GM13977 (cell line): ENCODE measurements at places on chromosomes 1 and 21.

DNA sequence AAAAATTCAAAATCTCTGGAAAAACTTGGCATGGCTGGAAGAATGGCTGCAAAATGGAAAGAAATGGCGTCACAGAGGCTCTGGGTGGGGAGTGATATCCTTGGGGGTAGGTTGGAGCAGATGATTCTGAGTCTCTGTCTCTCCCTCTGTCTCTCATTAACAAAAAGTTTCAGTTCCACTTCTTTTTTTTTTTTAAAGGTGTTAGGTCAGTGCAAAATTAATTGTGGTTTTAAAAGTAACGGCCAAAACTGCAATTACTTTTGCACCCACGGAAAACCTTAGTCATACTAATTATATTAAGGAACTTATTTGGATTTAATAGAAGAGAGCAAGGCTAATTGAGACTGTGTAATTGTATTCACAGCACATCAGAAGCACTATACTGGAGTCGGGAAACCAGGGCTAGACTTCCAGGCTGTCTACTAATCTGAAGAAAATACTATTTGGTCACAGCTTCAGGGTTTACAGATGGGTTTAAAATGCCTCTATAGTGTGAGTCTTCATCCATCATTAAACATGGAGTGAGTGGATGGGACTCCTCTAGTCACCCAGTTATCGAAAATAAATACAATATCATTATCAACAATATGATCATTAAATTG, 289.1 kb upstream of the PLD5 start:
- DNase-seq: no peak

- DNase-seq: no peak
Measured at GRCh38 chr21:32578107-32578691, 7.1 kb downstream of the TCP10L start.

DNA sequence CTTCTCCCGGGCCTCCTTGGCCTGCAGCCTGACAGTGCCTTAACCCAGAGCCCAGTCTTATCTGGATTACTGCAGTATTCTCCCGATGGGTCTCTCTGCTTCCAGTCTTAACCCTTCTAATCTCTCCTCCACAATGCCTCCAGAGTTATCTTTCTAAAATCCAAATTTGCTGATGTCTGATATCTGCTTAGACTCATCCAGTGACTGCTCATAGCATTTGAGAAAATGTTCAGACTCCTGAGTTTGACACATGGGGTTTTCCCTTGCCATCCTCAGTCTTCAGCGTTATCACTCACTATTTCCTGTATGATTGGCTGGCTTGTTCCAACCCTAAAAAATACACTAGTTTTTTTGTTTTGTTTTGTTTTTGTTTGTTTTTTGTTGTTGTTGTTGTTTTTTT, 102.0 kb downstream of the FMN2 start:
- DNase-seq: no peak

- DNase-seq: no peak
Measured at GRCh38 chr1:207019161-207019560, 13.4 kb downstream of the C1orf116 start.

DNA sequence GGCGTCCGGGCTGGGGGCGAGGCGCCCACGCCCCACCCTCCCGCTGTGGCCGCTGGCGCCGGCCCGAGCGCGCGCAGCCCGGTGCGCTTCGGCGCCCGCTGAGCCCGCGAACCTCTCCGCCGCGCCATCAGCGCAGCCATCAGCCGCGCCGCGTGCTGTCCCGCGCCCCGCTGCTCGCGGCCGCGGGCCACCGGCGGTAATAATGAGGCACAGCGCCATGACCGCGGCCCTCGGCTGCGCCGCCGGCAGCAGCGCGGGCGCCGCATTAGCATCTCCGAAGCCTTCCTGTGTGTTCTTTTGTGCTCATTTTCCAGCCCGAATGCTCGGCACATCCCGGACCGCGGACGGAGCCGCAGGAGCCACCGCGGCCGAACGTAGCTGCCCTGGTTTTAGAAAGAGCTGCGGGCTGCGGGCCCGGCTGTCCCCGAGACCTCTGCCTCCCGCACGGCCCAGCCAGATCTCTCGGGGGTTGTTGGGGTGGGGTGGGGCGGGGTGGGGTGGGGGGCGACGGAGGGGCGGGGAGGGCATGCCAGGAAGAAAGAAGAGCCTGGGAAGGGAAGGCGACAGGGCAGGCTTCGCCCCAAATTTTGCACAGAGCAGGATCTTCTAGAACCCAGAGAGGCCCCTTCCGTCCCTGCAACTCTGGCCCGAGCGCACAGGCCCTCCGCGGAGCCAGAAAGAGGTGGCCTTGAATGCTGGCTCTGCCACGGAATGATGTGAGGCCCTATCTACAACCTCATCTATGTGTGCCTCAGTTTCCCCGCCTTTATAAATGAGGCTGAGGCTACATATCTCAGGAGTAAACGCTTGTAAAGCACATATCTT, 55.3 kb downstream of the RRAGC start:
- DNase-seq: peak; percentile 45

DNA sequence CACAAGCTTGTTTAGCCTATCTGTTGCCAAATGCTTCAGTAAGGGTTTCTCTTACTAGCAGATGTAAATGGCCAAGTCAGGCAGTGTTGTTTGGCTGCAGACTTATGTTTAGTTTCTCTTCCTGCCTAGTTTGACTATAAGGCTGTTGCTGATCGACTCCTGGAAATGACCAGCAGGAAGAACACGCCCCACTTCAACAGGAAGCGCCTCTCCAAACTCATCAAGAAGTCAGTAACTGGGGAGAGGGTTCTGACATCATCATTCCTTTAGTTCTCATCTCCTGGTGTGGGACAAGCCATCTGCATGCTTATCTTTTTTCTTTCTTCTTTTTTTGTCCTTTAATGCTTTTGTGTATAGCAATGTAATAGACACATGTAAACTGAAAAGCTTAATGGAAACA, 25.1 kb downstream of the RRP1B start:
- no peak for DNase-seq

DNA sequence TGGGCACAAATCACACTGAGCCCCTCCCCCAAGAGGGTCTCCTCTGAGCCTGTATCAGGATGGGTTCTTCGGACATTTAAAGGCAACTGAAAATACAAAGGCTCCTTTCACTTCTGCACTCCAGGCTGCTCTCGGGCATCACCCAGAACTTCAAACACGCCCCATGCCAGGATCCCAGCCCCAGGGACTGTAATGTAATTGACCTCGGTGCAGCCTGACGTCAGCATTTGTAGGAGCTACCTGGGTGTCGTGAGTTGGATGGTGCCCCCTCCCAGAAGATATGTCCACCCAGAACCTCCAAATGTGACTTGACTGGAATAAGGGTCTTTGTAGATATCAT, 95.2 kb downstream of the PSMG1 start:
- no peak for DNase-seq

DNA sequence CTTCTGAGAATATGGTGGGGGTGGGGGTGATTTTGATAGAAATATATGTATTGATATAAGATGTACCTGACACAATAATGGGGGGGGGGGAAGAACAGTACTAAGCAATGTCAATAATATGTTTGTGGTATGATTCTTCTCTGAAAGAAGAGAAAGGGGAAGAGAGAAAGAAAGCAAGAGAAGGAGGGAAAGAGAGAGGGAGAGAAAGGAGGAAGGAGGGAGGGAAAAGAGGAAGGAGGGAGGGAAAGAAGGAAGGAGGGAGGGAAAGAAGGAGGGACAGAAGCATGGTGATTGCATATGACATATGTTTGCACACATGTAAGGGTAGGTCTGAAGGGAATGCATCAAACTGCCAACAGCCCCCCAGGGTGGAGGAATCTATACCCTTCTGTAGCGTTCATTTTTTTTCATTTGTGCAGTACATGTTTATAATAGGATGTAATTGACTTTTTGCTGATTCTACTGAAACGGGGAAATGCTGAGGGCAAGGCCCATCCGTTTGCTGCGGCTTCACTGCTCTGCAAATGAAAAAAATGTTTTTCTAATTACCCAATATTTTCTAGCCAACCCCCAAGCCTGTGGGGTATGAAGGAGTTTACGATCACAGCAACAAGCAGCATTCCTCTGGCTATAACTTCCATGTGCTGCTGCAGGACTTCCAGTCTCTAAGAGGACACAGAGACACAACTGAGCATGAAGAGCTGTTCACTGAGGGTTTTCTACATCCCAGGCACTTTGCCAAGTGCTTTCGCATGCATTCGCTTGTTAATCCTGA, 119.3 kb upstream of the ZC3H12A start:
- DNase-seq: no peak

- no peak for DNase-seq
Measured at GRCh38 chr1:94205639-94206038, 31.7 kb downstream of the ARHGAP29 start.

DNA sequence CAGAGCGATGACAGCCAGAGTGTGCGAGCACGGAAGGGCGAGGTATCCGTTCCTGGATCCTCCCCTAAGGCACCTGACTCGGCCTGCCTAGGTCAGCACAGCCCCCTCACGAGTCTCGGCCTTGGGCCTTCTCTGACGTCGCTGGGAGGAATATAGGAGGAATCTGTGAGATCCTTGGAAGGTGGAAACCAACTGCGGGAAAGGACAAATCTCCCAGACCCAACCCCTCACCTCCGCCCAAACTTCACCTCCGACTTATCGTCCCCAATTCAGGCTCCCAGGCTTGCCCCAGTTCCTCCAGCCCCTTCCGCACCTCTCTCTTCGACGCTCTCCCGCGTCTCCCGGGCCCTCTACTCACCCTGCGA, 494 bp downstream of the APH1A start:
- DNase-seq: peak; percentile 45

DNA sequence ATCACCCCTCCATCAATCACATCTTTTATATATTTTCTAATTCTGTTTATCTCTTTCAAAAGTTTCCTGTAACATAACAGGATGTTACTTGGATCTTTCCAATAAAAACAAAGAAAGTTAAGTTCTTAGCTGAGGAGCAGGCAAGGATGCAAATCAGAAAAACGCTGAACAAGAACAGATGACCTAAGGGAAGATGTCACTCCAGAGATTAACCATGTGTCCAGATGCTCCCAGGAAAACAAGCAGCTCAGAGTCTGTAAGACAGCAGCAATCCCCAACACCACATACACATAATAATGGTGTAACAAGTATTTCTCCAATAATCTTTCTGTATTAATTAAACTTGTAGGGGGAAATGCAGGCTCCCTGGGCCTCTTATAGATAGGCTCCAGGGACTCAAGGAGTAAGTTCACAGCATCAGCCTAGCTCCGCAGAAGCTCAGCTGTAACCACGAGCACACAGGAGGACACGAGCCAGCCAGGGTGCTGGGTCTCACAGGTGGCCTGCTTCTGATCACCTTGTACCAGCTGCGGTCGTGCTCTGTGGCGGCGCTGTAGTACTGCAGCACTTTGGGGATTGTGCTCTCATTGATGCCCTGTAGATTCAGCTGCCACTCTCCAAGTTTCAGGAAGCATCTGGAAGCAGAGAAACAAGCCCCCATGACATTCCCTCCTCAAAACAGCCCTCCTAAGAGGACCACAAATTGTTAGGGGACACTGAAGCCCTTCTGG, 33.1 kb upstream of the EXOSC10 start:
- no peak for DNase-seq

DNA sequence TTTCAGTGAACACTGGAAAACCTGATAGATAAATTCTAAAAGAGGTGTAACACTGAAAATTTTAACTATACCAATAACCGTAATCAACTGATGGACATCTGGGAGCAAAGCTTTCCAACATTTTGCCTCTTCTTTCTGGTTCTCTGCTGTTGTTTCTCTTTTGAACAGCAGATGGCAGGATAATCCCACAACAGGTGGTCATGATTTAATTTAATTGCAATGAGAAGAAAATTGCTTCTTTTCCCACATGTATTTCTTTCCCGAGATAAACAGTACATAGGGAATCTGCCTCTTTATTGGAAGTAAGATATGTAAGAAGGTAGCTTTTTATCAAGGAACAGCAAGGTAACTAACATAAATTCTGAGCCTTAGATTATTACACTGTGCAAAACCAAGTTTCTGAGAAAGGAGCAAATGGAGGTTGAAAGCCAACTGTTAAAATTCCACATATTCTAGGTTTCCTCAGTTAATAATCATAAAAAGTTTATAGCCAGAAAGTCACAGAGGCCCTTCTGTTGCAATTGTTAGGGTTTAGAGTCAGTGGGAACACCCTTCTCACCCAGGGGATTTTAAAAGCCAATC, 72.9 kb downstream of the RPS6KA1 start:
- peak; percentile 69 for DNase-seq

GRCh38 chr1:6510493-6510892, 19.0 kb upstream of the PLEKHG5 start:
- no peak for DNase-seq

- no peak for DNase-seq
Measured at GRCh38 chr1:211355873-211356272, 29.2 kb downstream of the TRAF5 start.

GRCh38 chr21:44420416-44421205, 34.7 kb upstream of the LRRC3 start:
- no peak for DNase-seq

DNA sequence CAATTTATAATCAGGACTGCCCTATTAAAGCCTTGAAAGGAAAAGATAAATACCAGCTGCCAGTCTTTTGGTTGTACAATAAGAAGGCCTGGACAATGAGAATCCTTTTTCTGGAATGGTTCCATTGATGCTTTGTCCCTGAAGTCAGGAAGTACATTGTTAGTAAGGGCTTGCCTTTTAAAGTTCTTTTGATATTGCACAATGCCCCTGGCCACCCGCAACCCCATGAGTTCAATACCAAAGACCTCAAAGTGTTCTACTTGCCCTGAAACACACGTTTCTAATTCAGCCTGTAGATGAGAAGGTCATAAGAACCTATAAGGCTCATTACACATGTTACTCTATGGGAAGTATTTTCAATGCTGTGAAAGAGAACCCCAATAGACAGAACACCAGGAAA, 112.1 kb downstream of the OLFM3 start:
- DNase-seq: no peak

DNA sequence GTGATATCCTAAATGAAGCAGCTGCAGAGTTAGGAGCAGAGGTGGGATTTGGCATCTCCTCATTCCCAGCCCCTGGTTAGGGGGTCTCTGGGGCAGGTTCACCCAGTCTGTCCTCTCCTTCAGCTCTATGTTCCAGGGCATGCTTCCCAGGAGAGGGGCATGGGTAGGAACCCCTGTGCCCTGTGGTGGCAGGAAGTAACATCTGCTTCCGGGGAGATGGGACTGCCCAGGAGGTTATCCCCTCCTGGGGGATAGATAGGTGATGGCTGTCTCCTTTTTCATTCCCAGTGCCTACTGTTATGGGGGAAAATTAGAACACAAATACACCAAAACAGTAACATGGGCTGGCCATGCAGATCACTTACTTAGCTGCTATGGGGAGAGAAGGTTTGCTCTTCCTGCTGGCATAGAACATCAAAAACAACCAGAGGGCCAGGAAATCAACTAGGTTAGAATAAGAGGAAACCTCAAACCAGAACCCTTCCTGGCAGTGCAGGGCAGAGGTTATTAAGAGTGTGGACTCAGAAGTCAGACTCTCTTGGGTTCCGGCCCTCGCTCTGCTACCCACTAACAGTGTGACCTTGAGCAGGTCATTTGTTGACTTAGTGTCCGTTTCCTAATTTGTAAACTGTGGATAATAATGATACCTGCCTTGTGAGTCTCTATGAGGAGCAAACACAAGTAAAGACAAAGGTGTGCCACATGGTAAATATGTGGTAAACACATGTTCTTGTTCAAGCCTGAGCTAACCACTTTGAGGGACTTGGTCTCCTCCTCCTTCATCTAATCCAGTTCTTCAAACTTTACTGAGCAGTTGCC, 157.8 kb upstream of the JUN start:
- DNase-seq: no peak
